Activated CD4-positive, CD25-positive, alpha-beta regulatory T cell (primary cell): ENCODE measurements at places on chromosomes 5 and 9.

- DNase-seq = no peak
Measured at GRCh38 chr9:88024896-88025295, 50.6 kb upstream of the CDK20 start.

- no peak for DNase-seq
Measured at GRCh38 chr9:106911951-106912350, 49.0 kb downstream of the ZNF462 start.

DNA sequence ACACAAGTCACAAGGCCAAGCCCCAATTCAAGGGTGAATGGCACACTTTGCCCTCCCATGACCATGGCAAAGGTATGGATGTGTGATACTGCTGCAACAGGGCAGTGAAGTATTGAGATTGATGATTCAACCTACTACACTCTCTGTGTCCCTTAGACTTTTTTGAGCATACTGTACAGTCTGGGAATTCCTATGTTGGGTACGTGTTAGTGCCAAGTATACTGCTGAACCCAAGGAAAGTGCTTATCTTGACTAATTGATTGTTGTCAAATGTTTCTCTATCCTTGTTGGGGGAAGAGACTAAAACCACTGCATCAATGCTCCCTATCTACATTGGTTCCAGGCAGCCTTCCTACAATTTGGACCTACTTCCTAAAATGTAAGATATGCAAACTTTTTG lies 93.7 kb downstream of the NDFIP1 start:
- no peak for DNase-seq

GRCh38 chr9:131167936-131168335 lies 42.5 kb downstream of the NUP214 start:
- no peak for DNase-seq

GRCh38 chr5:31193591-31194467 lies at the start of gene CDH6:
Gene CDH6, plus strand, starts transcription at chr5:31193686. Its CDS starts 73,788 bp downstream, at chr5:31267474.
- no peak for DNase-seq
